ENCODE measurements at places on chromosomes 1 and 21.

DNA sequence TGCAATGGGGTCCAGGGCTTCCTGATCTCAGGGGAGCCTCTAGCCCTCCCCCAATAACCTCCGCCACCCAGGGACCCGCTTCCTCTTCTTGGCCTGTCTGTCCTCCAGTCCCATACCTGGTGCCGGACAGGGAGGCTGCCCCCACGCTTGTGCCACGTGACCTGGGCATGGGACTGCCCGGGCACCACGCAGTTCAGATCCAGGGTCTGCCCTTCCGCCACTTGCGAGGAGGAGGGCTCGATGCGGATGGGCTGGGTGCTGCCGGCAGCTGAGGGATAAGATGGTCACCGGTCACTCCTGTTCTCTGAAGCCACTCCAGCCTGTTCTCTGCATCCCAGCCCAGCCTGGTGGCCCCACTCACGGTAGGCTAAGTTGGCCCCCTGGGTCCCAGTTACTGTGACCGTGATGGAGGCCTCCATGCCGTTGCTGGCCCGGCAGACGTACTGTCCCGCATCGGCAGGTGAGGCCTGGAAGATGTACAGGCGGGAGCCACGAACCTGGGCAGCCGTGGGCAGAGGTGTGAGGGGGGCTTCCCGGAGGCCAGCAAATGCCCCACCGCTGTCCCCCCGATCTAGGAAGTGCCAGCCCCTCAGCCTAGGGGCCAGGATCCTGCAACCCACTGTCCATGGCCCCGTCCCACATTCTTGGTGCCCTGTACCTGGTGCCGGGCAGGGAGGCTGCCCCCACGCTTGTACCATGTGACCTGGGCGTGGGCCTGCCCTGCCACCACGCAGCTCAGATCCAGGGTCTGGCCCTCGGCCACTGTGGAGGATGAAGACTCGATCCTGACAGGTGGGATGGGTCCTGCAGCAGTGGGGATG, 39.6 kb downstream of the LDLRAD2 start:
- DNase-seq = no peak

GRCh38 chr1:234768171-234768568, 158.2 kb upstream of the IRF2BP2 start:
- no peak for DNase-seq

DNA sequence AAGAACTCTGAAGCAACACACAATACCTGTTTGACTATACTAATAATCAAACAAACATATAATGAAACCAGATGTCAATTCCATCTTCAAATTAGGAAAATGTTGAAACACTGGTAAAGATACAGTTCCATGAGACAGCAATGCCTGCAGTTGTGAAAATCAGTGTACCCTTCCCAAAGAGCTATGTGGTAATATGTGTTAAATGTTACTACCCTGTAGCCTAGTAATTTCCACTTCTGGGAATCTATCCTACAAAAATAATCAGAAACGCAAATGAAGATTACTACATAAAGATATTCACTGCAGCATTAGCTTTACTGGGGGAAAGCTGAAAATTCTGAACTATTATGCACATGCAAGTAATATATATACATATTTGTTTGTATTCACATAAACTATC, 16.9 kb downstream of the GLIS1 start:
- DNase-seq = no peak

DNA sequence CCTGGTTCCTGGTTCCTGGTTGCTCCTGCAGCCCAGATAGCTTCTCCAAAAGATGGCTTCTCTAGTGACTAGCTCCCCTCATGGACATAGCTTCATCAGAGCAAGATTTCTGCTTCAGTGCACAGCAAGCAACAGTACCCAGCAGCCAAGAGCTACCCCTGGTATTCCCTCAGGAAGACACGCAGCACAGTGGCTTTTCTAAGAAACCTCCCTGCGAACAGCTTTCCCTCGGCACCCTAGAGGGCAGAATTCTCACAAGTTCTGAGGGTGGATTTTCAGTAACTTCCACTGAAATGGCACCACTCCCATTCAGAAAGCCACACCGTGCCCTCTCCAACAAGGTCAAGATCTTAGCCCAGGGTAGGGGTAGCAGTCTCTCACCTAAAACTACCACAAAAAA, 128.2 kb downstream of the EIF4G3 start:
- DNase-seq = no peak

- DNase-seq = no peak
Observed at GRCh38 chr1:39761016-39761415, 10.1 kb downstream of the OXCT2 start.

DNA sequence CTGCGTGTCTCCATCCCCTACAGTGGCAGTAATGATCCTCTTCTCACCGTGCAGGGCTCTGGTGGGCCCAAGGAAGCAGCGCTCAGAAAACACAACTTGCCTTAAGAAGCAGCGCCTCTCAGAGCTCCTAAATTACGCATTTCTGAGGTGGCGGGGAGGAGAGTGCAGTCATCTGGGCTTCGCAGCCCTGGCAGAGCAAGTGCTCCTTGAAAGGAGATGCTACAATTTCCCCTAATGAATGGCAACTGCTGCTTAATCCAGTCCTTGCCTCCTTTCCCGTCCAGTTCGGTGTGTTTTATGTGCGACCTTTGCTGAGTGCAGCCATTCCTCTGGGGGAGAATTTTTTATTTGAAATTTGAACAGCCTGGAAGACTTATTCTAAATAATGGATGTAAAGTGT, 287.3 kb downstream of the PTPRU start:
- no peak for DNase-seq

DNA sequence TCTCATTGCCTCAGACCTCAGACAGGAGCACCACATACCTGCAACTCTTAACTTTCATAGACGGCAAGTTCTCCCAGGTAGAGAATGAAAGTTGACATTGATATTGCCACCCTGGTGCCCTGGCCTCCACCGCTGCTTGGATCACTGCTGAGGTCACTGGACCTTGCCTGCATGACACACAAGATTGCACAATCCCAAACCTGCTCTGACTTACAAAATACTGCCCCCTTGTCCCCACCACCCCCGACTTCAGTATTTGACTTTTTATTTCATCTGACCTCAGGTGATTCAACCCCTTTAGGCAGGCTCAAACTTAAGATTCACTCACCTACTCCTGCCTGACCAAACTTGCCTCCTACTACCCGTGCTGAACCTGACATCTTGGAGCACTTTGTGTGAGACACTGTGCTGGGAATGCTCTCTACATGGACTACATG, 43.1 kb upstream of the S1PR1 start:
- DNase-seq = no peak

DNA sequence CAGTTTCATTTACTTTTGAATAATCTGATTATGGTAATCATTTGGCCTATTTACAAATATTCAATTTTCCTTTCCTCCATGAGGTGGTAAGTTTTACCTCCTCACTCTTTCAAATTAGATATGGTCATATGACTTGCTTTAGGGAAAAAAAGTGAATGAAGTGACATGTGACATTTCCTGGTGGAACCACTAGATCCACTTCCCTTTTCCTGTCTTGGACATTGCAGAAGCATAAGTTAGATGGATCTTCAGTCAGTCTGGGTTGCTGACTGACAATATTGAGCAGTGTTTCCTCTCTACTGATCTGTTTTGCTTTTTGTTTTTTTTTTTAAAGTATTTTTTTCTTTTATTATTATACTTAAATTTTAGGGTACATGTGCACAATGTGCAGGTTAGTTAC, 481.1 kb upstream of the PTBP2 start:
- DNase-seq = no peak

- no peak for DNase-seq
Observed at GRCh38 chr1:41963636-41964035, 44.9 kb upstream of the HIVEP3 start.

GRCh38 chr1:1033009-1033587, 13.2 kb downstream of the AGRN start:
- peak; percentile 50 for DNase-seq

GRCh38 chr1:187051618-187052232, 223.0 kb downstream of the PLA2G4A start:
- no peak for DNase-seq

DNA sequence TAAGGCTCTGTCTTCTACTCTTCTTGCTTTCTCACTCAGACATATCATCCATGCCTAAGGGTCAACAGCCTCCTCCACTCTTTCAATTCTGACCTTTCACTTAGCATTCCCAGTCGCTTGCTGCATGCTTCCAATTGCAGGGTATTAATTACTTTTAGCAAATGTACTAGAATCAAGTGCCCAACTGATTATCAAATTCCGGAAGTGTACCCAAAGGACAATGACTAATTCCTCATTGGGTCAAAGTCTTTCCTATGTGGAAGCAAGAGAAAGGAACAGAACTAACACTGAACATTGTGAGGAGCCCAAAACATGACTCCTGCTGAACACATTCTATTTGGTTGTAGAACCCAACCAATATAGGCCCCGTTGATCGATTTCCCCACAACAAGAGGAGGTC, 101.8 kb downstream of the APP start:
- no peak for DNase-seq

- no peak for DNase-seq
Observed at GRCh38 chr1:170274131-170274501, 128.4 kb downstream of the NTMT2 start.

- no peak for DNase-seq
Observed at GRCh38 chr1:196376630-196377328, 231.5 kb downstream of the KCNT2 start.

DNA sequence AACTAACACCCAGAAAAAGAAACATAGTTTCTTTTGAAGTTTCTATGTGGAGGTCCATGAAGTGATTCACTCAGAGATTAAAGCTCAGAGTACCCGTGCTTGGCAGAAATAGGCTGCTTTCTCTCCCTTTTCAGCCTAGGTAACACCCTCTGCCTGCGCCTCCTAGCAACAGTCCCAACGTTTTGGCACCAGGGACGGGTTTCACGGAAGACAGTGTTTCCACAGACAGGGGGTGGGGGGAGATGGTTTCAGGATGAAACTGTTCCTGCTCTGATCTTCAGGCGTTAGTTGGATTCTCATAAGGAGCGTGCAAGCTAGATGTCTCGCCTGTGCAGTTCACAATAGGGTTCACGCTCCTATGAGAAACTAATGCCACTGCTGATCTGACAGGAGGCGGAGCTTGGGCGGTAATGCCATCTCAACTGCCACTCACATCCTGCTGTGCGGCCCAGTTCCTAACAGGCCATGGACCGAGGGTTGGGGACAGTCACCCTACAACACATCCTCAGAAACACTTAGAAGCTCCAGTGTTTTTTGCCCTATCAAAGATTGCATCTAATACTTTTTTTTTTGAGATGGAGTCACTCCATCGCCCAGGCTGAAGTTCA, 53.2 kb downstream of the CHML start:
- DNase-seq = peak; percentile 21

GRCh38 chr1:1325288-1326074, 879 bp downstream of the CPTP start:
- no peak for DNase-seq

DNA sequence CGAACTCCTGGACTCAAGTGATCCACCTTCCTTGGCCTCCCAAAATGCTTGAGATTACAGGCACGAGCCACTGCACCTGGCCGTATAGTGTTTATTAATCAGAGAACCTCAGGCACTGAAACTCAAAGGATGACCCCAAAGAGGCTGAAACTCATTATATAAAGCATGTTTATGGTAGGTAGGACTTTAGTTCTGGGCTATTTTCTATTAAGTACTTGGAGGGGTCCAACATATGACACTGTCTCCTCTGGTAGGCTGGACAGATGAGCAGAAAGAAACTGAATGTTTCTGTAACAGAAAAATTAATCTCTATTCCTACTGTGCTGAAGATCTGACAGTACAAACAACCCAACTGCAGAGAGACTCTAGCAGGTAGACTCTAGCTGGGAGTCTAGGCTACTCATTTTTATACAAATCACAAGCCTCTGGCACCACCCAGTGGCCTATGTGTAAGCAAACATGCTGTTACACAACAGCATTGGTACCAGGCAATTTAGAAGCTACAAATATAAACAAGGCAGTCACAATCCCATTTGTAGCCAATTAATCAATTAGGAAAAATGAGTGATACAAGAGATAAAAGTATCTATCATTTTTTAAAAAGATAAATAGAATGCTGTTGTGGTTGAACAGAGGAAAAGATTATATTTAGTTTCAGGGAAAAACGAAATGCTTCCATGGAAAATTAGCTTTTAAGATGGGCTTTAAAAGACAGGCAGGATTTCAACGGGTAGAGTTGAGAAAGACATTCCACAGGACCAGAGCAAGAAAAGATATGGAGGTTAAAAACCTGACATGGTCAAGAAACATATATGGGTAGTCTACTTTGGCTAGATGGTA, 10.4 kb downstream of the DCAF8 start:
- peak; percentile 66 for DNase-seq

GRCh38 chr1:5680600-5680999, 311.6 kb downstream of the NPHP4 start:
- peak; percentile 38 for DNase-seq

GRCh38 chr1:201533836-201534235, 5.1 kb upstream of the NAV1 start:
- no peak for DNase-seq

DNA sequence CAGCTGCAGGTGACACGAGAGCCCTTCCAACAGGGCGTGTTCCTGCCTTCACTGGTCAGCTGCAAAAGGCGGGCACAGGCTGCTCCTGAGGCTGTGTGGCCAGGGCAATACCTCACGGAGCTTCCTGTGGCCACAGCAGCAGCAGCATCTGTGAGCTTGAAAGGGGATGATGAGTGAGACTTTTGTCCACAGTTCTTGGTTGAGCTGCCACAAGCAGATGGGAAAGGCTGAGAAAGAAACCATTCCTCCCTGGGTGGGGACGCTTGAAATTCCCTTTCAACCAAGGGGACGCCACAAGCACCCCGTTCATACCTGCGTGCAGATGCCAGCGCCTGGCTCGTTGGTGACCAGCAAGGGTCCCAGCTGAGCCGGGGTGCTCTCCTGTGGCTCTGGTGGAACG, 37.6 kb downstream of the B3GALT5 start:
- no peak for DNase-seq

GRCh38 chr1:14659913-14660312, 61.4 kb downstream of the KAZN start:
- no peak for DNase-seq

DNA sequence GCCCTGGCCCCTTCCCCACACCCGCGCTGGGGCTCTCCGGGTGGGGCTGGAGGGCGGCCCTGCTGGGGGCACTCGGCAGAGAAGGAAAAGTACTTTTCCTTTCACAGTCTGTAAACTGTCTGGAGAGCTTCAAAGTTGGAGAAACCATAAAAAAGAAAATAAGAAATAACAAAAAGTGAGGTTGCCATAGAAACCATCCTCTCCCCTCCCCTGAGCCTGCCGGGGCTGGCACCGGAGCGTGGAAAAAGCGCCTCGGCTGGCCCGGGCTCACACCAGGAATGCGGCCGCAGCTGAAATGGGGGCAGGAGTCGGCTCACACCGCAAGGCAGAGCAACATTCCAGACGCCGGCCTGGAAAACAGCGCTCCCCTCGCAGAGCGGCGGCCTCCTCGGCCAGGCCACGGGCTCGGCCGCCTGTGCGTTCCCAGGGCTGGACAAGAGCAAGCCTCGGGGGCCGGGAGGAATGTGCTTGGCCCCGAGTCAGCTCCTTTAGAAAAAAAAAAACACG, 69.2 kb downstream of the MORN1 start:
- no peak for DNase-seq

GRCh38 chr1:241518476-241519307, 863 bp downstream of the FH start:
- DNase-seq = peak; percentile 38

- no peak for DNase-seq
Observed at GRCh38 chr1:232186931-232187330, 443.0 kb downstream of the SIPA1L2 start.

Data from nucleus accumbens (tissue), 56 donors.